ENCODE measurements at places on chromosomes 7 and 10.

- no peak for DNase-seq
Observed at GRCh38 chr7:43328785-43329380, 216.4 kb downstream of the HECW1 start.

DNA sequence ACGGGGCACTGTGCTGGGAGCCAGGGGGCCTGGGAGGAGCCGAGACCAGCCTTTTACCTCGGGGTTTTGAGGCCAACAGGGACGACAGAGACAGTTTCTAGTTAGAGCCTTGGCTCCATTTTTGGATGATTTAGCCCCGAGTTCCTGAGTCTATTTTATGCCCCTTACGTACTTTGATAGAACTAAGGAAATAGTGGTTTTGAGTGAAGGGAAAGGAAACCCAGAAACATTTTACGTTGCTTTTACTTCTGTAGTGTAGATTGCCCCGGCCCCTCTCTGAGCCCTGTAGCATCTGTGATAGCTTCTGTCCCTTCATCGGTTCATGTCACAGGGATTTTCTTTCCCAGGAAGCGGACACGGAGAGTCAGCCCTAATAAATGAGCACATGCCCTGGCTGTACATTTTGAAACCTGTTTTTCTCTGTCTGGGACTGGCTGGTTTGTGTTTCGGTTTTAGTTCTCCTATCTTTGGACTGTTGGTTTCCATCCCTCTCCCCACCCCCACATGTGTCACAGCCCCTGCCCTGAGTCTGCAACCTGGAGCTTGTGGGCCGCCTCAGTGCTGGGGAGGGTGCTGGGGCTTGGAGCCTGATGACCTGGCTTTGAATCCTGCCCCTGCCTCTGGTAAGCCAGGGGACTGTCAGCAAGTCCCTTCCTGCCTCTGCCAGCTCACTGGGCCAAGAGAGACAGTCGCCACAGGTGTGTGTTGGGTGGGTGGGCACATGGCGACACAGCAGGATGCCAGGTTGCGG lies 6.9 kb upstream of the ORAI2 start:
- DNase-seq: no peak

DNA sequence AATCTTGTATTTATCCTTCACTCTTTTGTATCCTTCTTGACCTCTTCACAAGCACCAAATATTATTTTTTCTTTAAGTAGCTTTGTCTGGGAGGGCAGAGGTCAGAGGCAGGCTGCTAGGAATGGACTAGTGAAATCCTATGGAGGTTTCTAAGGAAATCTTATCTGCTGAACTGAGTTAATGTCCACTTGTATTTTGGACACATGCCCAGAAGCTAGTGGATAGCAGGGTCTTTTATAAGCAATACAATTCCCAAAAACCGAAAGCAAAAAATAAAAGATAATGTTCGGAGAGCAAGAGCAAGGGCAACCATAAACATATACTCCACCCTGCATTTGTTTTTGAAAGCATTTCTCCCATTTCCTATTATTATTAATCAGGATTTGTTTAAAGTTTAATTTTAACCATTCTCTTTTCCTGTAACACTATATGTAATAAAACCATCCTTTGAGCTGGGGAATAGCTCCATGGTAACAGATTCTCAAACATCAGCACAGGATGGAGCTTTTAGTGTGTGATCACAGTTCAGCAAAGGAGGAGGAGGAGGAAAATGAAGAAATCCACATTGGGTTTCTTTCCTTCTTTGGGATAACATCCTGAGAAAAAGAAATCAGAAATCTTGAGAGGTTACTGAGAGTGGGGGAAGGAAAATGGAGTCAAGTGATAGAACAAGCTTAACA lies 328.2 kb upstream of the LRRN3 start:
- DNase-seq: no peak

DNA sequence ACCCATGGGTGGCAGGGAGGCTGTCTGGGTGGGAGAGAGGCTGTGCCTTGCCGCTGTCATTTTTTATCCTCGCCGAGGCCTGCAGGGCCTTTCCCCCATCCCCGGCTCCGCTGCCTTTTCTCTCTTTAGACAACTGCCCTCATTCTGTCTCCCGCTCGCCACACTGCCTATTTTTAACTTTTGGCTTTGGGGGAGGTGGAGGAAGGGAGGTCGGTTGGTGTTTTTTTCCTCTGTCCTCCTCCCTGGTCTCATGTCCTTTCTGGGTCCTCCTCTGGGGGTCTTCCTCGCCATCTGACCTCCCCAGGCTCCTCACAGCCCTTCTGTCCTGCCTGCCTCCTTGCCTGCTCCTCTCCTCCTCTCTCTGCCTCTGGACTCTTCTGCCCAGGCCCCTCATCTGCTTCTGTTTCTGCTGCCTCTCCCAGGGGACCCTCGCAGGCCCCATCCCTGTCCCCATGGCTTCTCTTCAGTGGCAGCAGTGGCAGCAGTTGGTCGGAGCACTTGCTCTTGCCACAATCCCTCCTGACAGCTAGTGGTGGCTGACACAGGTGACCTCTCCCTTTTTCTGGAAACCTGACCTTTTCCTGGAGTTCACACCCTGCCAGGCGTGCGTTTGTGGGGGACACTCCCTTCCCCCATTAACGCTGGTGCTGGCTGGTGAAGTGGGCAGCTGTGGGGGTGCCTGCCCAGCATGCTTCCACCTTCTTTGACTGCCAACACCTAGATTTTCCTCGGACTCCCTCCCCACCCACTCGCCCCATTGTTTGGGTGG lies 19.5 kb upstream of the PCBD1 start:
- no peak for DNase-seq

GRCh38 chr7:75878312-75878768 lies 494 bp upstream of the RHBDD2 start:
- no peak for DNase-seq

DNA sequence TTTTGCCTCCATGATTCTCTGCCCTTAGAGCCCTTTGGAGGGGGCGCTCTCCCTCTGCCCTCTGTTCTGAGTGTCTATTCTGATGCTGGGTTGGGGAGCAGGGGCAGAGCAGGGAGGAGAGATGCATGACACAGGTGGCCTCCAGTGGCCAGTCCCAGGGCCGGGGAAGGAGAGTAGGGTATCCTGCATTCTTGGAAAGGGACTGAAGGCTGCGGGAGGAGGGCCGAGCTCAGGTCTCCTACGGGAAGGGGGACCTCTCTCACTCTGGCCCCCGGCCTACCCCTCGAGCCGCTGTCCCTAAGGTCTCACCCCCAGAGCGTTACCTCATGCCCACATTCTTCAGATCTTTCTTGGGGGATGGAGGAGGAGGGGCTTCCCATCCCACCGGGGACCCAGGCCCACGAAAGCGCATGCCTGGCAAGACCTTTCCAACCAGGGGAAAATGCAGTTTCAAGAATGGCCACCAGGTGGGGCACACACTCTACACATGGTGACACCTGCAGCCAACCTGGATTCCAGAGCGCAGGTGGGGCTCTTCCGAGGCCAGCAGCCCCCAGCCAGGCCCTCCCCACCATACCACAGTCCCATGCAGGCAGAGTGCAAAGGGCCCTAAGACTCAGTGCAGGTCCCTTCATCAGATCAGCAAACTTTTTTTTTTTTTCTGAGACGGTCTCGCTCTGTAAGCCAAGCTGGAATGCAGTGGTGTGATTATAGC lies 86.4 kb downstream of the MYL10 start:
- DNase-seq: peak; percentile 72

- DNase-seq: no peak
Observed at GRCh38 chr10:117503244-117504205, 39.0 kb upstream of the EMX2 start.

- DNase-seq: no peak
Observed at GRCh38 chr7:138138244-138138643, 62.0 kb downstream of the AKR1D1 start.

DNA sequence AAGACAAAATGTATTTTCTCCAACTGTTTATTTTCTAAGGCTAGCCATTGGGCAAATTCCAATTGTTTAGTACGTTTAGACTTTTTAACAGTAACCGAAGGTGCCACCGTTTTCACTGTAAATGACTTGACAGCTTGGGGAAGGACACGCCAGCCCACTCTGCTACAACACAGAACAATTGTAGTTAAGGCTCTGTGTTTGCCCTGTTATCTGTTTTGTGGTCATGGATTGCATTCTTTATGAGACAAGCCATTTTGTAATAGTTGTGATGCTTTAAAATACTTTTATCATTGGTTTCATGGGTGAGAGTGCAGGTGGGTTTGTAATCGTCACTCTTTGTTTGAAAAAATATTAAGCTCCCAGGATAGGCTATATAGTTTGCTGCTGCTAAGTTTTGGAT lies 6.6 kb upstream of the PITRM1 start:
- DNase-seq: no peak

DNA sequence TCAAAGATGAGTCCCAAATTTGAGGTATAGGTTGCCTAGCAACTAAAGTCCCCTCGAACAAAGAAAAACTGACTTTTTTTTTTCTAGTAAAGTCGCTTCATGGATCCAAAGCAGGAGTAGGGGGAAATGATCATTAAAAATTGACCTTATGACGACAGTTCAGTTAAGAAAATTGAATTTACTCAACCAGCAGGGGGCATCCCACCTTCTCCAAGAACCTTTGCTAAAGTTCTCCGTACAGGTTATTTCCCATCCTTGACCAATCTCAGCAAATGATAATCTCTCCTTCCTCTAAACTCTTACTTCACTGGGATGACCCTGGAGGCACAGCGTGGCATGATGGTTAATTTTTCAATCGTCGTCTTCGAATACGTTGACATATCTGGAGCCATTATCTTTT lies 228.3 kb downstream of the CALN1 start:
- no peak for DNase-seq

GRCh38 chr10:86936661-86937501 lies 20.5 kb downstream of the MMRN2 start:
- no peak for DNase-seq

DNA sequence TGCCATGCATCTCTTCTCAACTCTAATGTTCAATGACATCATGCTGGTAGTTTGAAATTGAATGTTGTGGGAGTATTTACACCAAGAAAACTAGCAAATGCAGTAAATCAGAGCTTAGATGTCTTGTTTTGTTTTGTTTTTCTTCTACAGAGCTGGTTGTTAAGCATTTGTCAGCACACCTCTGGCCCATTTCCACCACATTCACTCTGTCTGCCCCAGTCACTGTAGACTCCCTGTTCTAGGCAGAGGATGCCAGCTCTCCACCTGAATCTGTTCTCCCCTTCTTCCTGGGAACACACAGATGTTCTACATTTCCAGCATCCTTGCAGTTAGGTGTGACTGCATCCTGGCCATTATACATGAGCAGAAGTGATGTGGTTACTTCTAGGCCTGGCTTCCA lies 4.1 kb upstream of the ARHGAP22 start:
- no peak for DNase-seq

GRCh38 chr10:49662169-49662830 lies 17.2 kb upstream of the C10orf53 start:
- DNase-seq: no peak

DNA sequence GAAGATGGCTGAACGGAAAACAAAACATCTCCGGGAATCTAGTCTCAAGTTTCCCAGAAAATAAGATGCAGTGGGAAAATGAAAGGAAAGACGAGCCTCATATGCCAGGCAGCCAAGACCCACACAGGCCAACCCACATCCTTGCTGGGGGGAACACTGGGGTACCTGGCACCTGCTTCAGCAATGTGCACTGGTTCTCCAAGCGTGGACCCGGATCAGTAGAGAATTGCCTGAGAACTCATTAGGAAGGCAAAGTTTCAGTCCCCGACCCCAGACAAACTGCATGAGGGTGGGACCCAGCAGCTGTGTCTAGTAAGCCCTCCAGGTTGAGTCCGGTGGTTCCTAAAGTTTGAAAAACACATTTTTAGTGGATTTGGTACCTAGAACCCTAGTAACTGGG lies 18.4 kb downstream of the FAM53B start:
- no peak for DNase-seq

DNA sequence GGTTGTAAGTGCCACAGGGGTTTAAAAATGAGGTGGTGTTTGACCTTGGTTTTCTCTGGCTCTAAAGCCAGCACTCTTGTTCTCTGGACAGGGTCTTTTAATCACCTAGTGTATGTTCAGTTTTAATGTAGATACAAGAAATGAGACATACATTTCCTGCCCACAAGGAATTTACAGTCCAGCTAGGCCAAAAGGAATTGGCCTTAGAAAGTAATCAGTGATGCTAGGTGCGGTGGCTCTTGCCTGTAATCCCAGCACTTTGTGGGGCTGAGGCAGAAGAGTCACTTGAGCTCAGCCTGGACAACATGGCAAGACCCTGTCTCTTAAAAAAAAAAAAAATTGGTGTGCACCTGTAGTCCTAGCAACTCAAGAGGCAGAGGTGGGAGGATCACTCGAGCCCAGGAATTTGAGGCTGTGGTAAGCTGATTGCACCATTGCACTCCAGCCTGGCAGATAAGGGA lies 100.2 kb downstream of the LRMDA start:
- DNase-seq: no peak

DNA sequence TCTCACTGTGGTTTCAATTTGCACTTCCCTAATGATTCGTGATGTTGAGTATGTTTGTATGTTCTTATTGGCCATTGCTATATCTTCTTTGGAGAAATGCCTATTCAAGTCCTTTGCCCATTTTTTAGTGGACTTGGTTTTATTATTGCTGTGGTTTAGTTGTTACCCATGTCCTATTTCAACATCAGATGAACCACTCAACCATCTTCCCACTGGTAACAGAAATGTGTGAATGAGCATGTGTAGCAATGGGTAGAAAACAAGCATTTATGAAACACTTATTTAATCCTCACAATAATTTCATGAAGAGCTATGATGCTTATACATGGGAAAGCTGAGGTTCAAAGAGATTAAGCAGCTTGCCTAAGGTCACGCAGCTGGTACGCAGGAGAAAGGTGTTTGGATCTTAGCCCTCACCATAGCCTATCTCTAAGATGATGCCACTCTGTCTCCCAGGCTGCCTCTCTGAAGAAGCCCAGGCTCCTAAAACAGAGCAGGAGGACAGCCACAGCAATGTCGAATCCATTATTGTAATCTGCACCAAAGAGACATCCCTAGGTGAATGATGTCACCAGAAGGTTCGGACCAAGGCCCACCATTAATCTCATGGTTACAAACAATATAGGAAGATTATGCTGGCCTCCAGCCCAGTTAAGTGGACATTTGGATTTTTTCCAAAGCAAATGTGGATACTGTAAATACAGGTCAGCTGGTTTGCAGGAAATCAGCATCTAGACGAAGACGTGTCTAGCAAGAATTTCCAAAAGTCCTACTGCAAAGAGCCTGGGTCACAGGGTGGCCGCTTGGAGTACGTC lies 447.6 kb upstream of the ZMIZ1 start:
- DNase-seq: no peak

GRCh38 chr10:125157505-125157904 lies 2.9 kb downstream of the CTBP2 start:
- DNase-seq: no peak

GRCh38 chr7:42883950-42884349 lies 27.9 kb downstream of the C7orf25 start:
- DNase-seq: no peak

DNA sequence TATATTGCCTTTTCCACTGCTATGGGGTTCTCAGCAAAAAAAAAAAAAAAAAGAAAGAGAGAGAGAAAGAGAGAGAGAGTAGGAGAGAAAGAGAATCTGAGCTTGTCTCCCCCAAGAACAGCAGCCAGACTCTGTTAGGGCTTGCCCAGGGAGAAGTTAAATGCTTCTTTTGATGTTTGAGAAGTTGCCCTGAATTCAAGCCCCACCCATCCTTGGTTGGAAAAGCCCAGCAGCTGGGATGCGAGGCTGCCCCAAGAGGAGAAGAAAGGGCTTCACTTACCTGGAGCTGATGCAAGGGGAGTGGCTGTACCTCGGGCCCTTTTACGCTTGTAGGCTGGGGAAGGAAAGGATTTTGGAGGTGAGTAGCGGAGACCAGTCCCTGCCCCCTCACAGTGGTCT lies 20.9 kb upstream of the MGMT start:
- DNase-seq: no peak

- DNase-seq: no peak
Observed at GRCh38 chr7:108138911-108139310, 8.8 kb upstream of the LAMB4 start.

- no peak for DNase-seq
Observed at GRCh38 chr7:92909686-92910475, 73.5 kb upstream of the CDK6 start.

- DNase-seq: no peak
Observed at GRCh38 chr10:125801574-125801973, 21.5 kb downstream of the UROS start.

Data from stimulated activated CD4-positive, alpha-beta T cell treated with anti-CD3 and anti-CD28 coated beads, TNF-alpha, amount 100 ng/mL, for 1 hour (primary cell).